ENCODE measurements at places on chromosomes 3 and 15. TPM values are rescaled to one million over a fixed set of nuclear protein-coding genes. Genes with fewer than 3 reads are reported as not detected.

The MED12L gene
- 6.2 TPM for total RNA-seq

DNA sequence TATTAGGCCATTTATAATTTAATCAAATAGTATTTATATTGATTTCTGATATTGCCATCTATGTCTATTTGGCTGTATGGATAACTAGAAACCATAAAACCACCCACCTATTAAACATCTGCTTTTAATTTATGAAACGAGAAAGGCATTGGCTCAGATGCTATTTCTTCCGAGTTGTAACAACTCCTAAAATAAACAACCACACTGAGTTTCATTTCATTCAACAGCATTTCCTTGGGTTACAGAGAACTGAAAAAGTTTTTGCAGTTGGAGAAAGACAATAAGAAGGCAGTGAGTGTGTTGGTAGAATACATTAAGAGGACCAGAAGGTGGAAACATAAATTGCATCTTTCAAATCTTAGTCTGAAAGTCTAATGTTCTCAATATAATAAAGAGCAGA, 79.1 kb downstream of the AQR start:
- peaks cover 7% of the 10 kb centered on the region for H3K4me1 ChIP-seq
- no peak overlapping the region for H3K4me3 ChIP-seq
- no peak for DNase-seq

GRCh38 chr3:150077581-150078247, 107.0 kb upstream of the PFN2 start:
- DNase-seq: no peak
- no peaks in the 10 kb centered on the region for H3K36me3 ChIP-seq
- H3K4me3 ChIP-seq: no peak overlapping the region

DNA sequence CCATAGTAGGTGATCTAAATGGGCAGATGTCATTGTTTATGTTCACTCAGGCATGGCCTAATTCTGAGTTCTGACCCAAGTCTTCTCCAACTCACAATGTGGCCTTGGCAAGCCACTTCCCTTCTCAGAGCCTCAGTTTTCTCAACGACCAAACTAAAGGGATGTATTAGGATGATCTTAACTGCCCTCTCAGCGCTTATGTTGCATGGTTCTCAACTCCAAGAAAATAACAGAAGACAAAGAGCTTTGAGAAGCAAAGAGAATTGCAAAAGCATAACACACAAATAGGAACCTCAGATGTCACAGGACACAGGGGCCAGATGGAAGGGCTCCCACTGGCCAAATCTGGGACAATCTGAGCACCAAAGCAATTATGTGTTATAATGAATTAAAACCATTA, 8.6 kb downstream of the RHCG start:
- H3K27ac ChIP-seq: no peak overlapping the region
- peaks cover 90% of the 10 kb centered on the region for H3K27me3 ChIP-seq
- H3K4me1 ChIP-seq: peaks cover 12% of the 10 kb centered on the region
- H3K36me3 ChIP-seq: peaks cover 6% of the 10 kb centered on the region
- DNase-seq: no peak
- H3K4me3 ChIP-seq: no peak overlapping the region

DNA sequence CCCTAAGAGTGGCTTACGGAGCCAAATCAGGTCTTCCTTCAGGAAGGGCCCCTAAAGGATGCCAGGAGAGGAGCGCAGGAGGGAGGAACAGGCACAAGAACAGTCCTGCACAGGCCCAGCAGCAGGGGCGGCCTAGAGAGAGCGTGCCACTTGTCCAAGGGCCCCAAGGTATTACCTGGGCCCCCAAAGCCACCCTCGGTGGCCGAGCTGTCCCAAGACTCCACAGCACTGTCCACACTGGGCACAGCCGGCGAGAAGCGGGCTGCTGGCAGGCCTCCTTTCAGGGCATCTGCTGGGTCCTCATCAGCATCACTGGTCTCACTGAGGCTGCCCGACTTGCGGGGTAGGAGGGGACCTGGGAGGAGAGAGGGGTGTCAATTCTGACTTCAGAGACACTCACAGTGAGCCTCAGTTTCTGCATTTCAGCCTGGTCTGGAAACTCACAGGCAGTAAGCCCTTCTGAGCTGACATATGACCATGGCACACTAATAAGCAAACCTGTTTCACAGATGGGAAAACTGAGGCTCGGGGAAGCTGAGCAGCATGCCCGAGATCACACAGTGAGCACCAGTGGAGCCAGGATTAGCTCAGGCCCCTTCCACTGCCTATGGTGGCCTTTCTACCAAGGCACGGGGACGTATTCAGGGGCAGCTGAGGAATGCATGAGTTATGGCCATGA, 33.4 kb downstream of the GRIP2 start:
- no peak overlapping the region for H3K27ac ChIP-seq
- H3K4me1 ChIP-seq: peaks cover 6% of the 10 kb centered on the region
- peaks cover 2% of the 10 kb centered on the region for H3K36me3 ChIP-seq
- no peak overlapping the region for H3K4me3 ChIP-seq

DNA sequence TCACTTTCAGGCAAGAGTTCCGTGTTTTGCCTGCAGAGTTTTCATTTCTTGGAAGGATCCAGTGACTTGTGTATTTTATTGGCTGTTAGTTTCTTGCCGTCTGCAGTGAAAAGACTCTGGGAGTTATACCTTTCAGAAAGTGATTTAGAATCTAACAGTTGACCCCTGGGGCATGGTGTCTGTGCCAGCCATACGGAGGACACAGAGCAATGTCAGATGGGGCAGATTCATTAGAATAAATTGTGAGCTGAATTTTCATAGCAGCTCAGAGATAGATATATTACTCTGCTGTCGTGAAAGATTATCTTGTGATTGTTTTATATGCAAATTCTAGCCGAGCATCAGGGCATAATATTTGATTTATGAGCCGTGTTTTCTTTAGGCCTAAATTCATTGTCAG, 131.6 kb downstream of the SV2B start:
- H3K36me3 ChIP-seq: no peaks in the 10 kb centered on the region
- no peaks in the 10 kb centered on the region for H3K4me1 ChIP-seq
- peaks cover 61% of the 10 kb centered on the region for H3K27me3 ChIP-seq
- no peak overlapping the region for H3K4me3 ChIP-seq
- no peak overlapping the region for H3K27ac ChIP-seq

The FBXO40 gene
- total RNA-seq: 0.39 TPM

DNA sequence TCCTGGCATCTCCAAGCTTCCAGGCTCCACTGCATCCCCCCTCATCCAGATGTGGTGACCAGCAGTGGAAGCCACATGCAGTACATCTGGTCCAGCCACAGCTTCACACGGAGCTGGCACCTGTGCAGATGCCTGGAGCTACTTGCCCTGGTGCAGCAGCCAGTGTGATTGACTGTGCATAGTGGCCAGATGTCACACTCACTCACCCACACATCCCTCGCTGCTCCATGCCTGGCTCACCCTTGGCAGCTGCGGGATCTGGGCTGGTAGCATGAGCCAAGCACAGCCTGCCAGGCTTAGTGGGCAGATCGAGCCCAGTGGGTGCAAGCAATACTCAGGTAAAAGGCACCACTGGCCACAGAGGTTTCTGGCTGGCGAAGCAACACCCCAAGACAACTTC, 398.0 kb upstream of the CNTN4 start:
- H3K4me1 ChIP-seq: no peaks in the 10 kb centered on the region
- no peak for DNase-seq

The PCSK6 gene
- 27.8 TPM for total RNA-seq

GRCh38 chr3:172142051-172142863, 102.9 kb downstream of the FNDC3B start:
- H3K27ac ChIP-seq: no peak overlapping the region
- peaks cover 29% of the 10 kb centered on the region for H3K4me1 ChIP-seq
- H3K4me3 ChIP-seq: no peak overlapping the region
- no peaks in the 10 kb centered on the region for H3K36me3 ChIP-seq

The MYO5C gene
- total RNA-seq: 3.3 TPM

The ESYT3 gene
- 0.40 TPM for total RNA-seq

The SLC22A14 gene
- not detected for total RNA-seq

GRCh38 chr3:12471241-12471640, 13.0 kb upstream of the TSEN2 start:
- H3K27ac ChIP-seq: no peak overlapping the region
- no peak for DNase-seq
- peaks cover 20% of the 10 kb centered on the region for H3K4me1 ChIP-seq
- peaks cover 9% of the 10 kb centered on the region for H3K27me3 ChIP-seq
- peak overlapping the region; percentile 73 for H3K4me3 ChIP-seq
- H3K36me3 ChIP-seq: no peaks in the 10 kb centered on the region

DNA sequence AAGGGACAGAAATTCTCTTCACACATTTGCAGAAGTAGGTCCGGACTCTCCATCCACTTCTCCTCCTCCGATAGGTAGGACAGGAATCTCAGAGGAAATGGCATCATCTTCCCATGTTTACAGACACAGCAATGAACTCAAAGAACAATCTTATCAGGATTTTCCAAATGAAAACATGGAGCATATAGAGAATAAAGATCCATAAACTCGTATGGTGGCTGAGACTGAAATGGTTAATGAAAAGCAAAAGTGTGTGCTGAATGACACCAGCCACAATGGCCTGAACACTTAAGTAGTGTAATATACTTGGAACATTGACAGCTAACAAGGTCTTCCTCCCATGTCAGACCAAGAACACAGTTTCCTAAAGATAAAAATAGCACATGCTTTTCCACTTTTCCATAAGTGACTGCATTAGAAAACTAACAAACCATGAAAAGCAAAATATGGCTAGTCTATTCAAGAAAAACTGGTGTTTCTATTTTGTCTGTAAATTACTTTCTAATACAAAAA, 5.8 kb downstream of the CCRL2 start:
- no peak for DNase-seq
- H3K4me3 ChIP-seq: no peak overlapping the region
- peaks cover 2% of the 10 kb centered on the region for H3K4me1 ChIP-seq
- H3K27ac ChIP-seq: no peak overlapping the region

Measured in T-helper 17 cell (primary cell).